ENCODE measurements at places on chromosomes 5 and 9.

DNA sequence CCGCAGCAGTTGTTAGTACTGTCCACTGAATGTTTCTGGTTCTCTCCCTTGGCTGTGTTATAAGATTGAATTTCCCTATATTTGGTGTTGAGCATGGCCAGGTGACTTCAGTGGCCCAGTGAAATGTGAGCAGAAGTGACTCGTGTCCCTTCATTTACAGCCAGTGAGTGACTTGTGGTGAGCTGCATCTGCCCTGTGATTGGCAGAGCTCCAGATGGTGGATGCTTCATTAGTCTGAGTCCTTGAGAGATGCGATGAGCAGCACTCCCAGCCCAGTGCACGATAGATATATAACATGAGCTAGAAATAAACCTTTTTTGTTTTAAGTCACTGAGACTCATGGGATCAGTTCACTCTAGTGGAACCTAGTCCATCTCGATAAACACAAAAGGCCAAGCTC is 19.3 kb downstream of the PCSK5 start:
- no peak for DNase-seq

- no peak for DNase-seq
Observed at GRCh38 chr9:104835161-104835560, 71.2 kb downstream of the NIPSNAP3B start.

GRCh38 chr9:127129073-127129717 is 6.8 kb upstream of the ANGPTL2 start:
- no peak for DNase-seq

GRCh38 chr5:75040973-75041372 is 11.4 kb downstream of the GCNT4 start:
- no peak for DNase-seq

DNA sequence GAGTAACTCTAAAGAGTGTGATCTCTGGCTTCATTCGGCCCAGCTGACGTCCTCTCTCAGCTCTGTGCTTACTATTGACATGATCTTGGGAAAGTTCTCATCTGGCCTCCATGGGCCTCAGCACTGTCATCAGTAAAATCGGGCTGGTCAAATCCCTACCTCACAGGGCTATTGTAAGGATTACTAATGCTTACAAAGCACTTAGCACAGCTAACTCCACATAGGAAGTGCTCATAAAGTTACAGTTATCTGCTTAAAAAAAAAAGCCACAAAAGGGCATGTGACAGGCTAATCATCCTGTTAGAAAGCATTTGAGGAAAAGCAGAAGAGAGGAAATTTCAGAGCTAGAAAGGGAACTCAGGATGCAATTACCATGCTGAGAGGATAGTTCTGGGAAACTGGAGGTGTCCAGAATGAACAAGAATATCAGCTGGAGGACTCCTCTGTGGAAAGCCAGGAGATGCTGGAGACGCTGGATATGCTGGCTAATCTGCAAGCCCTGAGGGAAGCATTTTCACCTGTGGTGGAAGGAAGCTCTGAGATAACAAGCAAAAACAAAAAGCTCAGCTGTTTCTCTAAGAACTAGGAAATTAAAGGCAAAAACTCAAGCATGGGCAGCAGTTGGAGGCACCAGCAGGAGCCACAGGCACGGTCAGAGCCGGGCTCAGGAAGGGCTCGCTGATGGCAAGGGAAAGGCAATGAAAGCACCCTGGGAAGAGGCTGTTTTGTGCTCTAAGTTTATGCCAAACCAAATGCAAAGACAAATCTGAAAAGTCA is 4.4 kb upstream of the BHMT start:
- DNase-seq = no peak

DNA sequence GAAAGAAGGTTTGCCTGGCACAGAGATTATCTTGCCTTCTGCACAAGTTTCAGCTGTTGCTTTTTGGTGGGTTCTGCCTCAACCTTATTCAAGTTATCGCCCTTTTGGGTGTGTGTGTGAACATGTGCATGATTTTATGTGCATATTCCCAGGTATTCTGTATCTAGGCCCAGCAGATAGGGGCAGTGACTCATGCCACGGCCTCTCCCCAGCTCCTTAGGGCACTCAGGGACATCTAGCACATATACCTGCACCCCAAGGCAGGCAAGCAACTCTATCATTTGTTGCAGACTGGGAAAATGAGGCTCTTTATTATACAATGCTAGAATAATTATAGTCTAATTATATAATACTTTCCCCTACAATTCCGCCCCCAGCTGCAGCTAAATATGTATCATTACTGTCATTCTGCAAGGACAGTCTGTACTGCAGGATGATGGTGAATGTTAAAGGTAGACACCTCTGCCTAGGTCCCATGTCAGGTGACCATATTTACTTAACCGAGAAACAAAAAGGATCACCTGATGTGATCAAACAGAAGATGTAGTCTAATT is 128.9 kb downstream of the PDE8B start:
- no peak for DNase-seq

DNA sequence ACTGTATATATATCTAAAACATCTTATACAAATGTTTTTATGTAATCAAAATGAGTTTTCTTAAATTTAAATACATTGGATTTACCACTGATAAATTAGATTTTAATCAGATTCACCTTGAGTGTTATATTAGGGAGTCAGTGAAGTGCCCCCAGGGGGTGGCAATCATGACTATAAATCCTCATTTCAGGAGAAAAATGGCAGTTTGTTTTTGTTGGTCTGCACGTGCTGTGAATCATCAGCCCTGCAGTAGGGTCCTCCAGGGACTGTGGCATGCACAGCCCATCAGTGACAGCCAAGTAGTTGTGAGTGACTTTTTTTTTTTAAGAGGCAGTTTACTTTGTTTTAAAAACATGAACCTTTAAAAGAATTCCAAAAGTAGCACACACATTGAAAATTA is 65.2 kb downstream of the ZSWIM6 start:
- no peak for DNase-seq

DNA sequence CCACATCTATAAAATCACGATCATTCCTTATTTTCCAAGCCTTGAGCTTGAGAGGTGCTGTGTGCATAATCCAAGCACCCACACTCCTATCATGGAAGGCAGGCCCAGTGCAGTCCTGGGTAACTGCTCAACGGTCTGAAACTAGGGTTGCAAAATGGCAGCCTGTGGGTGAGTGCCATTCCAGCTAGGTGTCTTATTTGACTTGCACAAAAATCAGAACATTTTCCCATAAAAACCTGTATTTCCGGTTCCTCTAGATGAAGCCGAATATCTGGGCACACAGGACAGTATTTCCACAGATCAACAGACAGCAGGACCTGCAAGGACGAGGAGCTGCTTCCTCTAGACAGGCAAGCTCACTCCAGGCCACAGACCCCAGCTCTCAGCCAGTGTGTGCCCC is 588.8 kb downstream of the BNC2 start:
- no peak for DNase-seq

- no peak for DNase-seq
Observed at GRCh38 chr5:67238191-67238590, 41.6 kb upstream of the CD180 start.

DNA sequence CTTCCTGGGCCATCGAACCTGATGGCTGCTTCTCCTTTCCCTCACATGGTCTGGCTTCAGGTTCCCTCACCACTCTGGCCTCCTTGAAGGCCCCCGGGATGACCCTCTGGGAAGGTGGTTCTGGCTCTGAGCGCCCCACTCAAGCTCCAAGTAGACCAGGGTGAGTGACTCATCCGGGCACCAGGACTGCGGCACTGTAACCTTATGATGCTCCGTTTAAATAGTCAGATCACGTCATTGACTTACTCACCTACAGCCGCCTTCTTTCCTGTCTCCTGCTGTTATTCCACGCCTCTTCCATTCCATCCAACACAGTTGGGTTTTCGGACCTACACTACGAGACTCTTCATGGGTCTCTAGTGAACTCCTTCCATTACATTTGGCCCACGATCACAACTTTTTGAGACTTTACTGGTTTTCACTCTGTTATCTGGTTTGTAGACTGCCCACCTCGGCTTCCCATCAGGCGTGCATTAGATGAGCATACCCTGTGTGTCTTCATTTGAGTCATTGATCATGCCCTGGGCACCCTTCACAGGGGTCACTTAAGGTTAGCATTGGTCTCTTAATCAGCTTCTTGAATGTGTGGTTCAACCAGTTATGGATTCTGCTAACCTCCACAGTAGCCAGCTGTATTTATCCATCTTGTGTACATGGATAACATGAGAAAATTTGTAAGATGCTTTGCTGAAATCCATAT is 138.8 kb upstream of the LMX1B start:
- no peak for DNase-seq

- DNase-seq = no peak
Observed at GRCh38 chr5:73441378-73441777, 7.2 kb downstream of the FOXD1 start.

GRCh38 chr9:92745881-92746280 is 18.8 kb downstream of the BICD2 start:
- DNase-seq = no peak

DNA sequence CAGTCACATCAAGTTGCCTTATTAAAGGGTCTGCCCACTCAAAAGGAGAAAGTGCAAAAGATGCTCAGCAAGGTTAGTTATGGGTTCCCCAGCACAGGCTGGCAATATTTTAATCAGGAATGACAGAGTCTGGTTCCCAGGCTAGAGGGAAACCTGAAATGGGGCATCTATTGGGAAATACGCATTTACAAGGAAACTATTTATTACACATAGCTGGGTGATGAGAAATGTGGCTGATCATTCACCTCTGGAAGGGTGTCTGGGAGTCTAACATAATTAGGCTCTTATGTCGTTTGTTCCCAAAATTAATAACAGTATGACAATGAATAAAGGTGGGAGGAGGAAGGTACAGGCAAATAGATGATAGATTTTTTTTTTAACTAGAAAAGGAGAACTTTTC is 314.7 kb downstream of the ENC1 start:
- no peak for DNase-seq

DNA sequence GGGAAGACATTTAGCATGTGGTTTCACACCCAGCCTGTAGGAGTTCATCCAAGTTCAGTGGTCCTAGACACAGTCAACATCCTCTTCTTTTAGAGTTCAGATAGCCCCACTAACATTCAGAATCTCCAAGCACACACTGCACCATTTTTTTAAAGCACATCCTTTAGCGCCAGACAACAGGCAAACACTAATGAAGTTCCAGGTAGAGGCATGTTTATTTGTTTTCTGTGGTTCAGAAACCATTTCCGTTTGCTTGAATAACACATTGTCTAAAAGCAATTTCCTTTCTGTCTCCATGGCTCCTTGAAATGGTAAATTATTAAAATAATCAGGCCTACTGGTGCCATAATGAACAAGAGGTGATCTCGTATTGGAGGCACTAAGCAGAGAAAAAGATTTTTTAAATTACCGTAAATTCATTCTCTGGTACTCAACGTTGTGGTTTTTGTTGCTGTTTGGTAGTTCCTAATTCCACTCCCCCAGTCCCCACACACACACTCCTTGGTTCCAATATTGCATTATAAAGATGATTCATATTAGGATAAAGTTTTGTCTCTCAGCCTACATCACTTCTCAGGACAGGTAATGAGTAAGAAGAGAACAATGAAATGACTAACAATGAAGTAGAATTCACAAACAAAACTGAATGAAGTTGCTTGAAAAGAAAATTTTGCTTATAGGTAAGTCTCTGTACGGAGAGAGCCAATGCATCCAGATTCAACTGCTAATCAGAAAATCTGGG is 153.1 kb downstream of the PCSK1 start:
- no peak for DNase-seq

- no peak for DNase-seq
Observed at GRCh38 chr5:170746075-170746960, 37.2 kb upstream of the GABRP start.

Data from hematopoietic multipotent progenitor cell treated with erythropoietin and hydrocortisone succinate and interleukin-3 and kit ligand, for 15 days (in vitro differentiated cells).